ENCODE measurements at places on chromosomes 11 and 22.

GRCh38 chr22:47298017-47298785 is 535.8 kb downstream of the TBC1D22A start:
- no peak overlapping the region for H3K27ac ChIP-seq
- H3K4me3 ChIP-seq: no peak overlapping the region
- no peak for DNase-seq
- H3K36me3 ChIP-seq: no peaks in the 10 kb centered on the region
- H3K4me1 ChIP-seq: no peaks in the 10 kb centered on the region
- H3K27me3 ChIP-seq: no peaks in the 10 kb centered on the region

- no peaks in the 10 kb centered on the region for H3K27me3 ChIP-seq
- no peak overlapping the region for H3K27ac ChIP-seq
- no peak for DNase-seq
- H3K36me3 ChIP-seq: no peaks in the 10 kb centered on the region
Observed at GRCh38 chr11:44551456-44552139, 13.9 kb upstream of the CD82 start.

- H3K4me1 ChIP-seq: no peaks in the 10 kb centered on the region
- H3K36me3 ChIP-seq: no peaks in the 10 kb centered on the region
- H3K27ac ChIP-seq: no peak overlapping the region
- no peak for DNase-seq
- H3K27me3 ChIP-seq: no peaks in the 10 kb centered on the region
Observed at GRCh38 chr11:19722702-19723101, 10.1 kb downstream of the NAV2 start.

DNA sequence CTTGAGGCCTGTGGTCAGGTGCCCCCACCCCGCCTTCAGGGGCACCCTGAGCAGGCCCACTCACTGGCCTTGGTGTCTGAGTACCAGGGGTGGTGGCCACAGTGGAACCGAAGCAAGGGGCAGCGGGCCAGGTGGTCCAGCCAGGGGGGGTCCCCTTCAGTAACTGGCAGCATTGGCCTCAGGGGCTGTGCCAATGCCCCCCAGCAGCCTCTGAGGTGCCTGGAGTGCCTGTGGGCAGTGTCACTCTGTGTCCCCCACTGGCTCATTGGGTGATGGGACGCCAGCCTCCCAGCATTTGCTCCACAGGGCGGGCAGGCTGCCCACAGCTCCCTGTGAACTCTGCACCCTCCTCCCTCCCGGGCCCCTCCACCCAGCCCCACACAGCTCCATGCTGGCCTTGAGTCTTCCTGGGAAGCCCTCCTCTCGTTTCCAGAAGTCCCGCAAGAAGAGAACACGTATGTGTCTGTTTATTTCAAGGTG is 29.5 kb upstream of the CARS1 start:
- DNase-seq: no peak
- H3K36me3 ChIP-seq: no peaks in the 10 kb centered on the region
- no peak overlapping the region for H3K4me3 ChIP-seq

- H3K27ac ChIP-seq: no peak overlapping the region
- H3K36me3 ChIP-seq: no peaks in the 10 kb centered on the region
- no peak overlapping the region for H3K4me3 ChIP-seq
- no peaks in the 10 kb centered on the region for H3K27me3 ChIP-seq
- peaks cover 8% of the 10 kb centered on the region for H3K4me1 ChIP-seq
Observed at GRCh38 chr22:33842006-33842354, 78.3 kb downstream of the LARGE1 start.

- no peaks in the 10 kb centered on the region for H3K27me3 ChIP-seq
- H3K4me1 ChIP-seq: no peaks in the 10 kb centered on the region
- H3K27ac ChIP-seq: no peak overlapping the region
- no peaks in the 10 kb centered on the region for H3K36me3 ChIP-seq
Observed at GRCh38 chr11:34909415-34909814, 6.8 kb downstream of the APIP start.

Data from kidney (tissue), 22 donors.